ENCODE measurements at places on chromosomes 3 and 15.

DNA sequence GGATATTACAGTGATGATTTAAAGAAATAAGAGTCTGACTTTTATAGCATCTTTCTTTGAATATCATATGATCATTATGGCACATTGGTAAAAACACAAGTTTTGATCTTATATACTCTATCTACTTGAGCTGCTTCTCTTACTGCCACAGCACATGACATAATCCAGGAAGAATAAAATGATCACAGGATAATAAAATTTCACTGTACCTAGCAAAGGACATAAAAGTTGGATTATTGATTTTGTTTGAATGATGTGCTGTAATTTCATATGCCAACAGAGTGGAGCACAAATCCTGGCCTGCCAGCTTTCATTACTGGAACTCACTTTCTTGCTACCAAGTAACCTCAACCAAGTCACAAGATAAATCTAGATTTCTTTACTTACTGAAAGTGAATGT is 162.1 kb upstream of the NANOGP8 start:
- DNase-seq: no peak

DNA sequence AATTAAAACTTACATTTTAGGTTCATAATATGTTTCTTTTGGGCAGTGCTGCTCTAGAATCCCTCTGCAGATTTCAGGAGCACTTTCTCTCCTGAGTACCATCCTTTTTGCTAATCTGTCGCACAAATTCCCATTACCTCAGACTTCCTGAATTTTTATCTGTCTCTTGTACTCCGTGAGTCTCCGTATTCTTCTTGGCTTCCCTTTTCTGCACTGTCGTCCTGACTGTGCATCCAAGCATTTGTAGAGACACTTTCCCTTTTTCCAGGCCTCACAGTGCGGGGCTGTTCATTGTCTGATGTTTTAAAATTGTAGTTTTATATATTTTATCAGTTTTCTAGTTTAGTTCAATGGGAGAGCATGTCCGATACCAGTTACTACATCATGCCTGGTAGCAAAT is 27.3 kb downstream of the MEF2A start:
- no peak for DNase-seq

DNA sequence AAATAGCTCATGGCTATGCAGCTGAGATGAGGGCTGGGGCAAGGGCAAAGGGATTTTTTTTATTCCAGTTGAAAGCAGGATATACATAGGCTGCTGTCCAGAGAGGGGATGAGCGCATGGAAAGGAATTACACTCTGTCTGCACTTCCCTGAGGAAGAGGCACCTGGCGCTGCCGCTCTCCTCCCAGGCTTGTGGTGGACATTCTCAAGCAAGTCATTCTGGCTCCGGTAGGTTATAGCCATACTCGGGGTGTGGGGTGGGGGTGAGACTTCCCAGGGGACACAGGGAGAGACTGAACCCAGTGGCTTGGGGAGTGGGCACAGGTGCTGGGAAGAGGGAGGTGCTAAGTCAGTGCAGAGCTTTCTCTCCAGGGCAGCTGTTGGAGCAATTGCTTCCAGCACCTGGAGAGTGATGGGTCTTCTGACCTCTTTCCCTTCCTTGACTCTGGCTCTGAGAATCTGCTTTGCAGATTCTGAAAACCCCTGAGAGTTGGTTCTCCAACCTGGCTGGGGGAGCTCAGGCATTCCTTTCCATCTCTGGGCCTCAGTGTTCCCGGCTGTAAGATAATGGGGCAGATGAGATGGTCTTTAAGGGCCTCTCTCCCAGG is 24.3 kb downstream of the CYP8B1 start:
- no peak for DNase-seq

DNA sequence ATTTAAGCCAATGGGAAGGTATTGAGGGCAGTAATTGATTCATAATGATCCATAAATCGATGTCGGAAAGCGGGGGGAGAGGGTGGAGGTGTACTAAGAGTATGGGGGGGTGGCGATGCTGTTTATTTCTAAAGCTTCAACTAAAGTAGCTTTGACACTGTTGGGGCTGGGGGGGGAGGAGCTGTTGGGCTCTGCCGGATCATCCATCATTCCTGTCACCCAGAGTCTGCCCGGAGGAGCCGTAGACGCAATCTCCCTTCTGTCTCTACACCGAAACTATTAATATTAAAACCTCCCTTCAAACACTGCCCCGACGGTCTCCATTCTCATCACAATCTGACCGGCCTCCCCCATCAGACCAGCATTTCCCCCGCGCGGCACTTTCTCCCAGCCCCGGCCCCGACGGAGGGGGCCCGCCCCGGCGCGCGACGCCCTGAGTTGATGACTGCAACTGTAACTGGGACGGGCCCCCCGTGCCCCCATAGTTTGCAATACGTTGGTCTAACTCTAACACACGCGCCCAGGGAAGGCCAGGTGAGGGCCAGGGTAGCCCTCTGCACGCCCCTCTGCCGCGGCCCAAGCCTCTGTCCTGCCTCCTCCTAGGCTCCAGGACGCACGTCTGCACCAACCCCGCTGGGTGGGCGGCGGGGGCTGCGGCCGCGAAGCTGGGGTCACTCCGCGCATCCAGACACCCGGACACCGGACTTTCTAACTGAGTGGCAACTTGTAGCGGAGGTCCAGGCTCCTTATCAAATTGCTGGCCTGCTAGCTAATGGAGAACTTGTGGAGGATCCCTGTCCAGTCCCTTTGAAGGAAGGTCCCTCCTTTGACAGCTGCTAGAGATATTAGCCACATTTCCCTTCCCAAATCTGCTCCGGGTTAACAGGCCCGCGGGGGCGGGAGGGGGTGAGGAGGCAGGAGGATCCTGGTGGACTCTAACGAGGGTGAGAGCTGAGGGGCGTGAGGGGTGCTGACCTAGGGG is 212.0 kb downstream of the MEIS2 start:
- no peak for DNase-seq

DNA sequence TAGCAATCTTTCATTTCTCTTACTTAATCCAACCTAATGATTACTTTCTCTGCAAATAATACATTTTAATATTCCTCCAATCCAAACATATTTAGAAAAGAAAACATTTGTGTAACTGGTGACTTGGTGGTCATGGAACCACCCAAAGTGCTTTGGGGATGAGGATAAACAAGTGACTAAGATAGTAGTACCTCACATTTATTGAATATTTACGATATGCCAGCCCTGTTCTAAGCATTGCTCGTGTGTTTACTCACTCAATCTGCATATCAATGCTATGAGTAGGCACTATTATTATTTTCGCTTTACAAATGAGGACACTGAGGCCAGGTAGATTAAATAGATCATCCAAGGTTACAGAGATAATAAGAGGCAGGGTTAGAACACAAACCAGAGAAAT is 189.5 kb downstream of the SHOX2 start:
- no peak for DNase-seq

DNA sequence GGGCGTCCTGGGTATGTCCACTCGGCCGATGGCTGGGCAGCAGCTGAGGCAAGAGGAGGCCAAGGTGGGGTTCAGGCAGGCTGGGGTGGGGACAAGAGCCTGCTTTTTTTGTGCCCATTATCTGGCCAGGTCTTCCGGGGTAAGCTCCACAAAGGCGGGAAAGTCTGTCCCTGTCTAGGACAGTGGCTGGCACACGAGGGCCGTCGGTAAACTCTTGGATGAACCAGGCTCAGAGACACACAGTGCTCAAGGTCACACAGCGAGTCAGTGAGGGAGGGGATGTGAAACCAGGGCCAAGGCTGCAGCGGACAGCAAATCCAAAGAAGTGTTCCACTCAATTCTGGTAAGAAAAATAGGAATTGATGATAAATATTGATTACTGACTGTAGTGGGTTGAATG is 2.9 kb downstream of the DNAJB8 start:
- DNase-seq: no peak

- DNase-seq: no peak
These were observed 14.8 kb upstream of the ZNF774 start for GRCh38 chr15:90337256-90337655.
